ENCODE measurements at places on chromosomes 3 and 15.

DNA sequence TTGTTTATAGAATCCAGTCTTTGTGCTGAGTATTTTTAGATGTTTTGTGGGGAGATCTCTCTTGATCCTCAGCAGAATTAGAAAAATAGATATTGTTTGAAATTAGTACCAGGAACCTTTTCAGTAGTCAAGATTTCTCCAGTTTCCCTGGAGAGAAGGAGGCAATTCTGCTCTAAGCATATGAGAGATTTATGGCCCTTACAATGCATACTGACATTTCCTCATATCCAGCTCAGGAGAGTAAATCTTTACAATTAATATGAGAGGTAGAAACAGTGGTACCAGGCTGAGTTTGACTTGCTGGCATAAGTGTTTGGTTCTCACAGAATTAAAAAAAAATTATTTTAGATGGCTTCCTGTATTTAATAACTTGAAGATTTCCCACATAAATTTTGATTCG is 239.1 kb upstream of the SGO1 start:
- DNase-seq = no peak

DNA sequence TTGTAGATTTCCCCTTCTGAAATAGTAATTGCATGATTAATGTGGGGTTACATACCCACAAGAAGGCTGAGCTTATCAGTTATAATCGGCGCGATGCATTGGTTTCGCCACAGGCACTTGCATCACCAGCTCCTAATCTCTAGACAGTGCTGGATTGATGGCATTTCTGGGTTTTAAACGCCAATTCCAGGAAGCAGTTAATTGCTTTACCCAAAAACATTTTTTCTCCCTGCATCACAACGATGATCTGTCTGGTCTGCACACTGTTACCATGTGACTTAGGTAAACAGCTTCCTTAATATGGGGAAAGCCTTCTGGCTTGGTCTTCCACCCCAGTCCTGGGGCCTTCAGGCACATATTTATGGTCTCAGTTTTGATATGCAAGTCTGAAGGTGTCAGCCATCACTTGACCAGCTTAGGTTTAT is 70.0 kb upstream of the HEG1 start:
- DNase-seq = no peak

DNA sequence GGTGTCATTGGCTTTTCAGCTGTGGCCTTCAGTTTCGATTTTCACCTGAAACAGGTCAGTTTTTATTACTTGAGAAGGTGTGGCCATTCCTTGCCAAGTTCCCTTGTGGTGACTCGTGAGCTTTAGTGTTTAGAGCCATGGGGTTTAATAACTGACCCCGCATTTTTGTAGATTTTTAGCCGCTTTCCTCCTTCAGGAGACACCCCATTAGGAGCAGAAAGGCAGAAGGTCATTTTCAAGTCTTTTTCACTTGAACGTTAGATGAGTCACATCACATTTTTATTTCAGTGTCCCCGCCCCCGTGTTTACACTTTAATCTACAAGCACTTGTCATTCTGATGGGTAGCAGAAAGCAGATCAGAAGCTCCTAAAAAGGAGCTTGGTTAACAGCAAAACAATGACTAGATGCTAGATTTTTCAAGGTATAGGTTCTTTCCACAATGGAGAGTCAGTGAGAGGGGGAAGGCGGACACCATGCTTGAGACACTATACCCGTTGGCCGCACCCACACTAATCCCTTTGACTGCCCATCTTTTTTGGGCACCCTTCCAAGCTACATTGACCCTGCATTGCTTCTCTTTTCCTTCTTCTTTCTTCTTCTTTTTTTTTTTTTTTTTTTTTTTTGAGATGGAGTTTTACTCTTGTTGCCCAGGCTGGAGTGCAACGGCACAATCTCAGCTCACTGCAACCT is 132.7 kb downstream of the GHSR start:
- DNase-seq = no peak

GRCh38 chr3:128423525-128424147 is 43.1 kb downstream of the DNAJB8 start:
- no peak for DNase-seq

GRCh38 chr3:66432041-66432766 is 68.6 kb downstream of the LRIG1 start:
- no peak for DNase-seq

- DNase-seq = no peak
These were observed 85.9 kb upstream of the IL12A start for GRCh38 chr3:159902546-159903314.

DNA sequence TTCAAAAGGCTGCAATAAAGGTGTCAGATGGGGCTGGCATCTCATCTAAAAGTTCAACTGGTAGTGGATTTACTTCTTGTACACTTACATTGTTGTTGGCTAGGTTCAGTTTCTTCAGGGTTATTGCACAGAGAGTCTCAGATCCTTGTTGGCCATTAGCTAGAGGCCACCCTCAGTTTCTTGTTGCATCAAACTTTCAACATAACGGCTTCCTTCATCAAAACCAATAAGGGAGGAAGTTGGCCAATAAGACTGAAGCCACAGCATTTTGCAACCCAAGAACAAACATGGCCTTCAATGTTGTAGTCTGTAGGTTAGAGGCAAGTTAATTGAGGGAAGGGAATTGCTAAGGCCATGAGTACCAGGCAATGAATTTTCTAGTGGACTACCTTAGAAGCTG is 218.0 kb downstream of the ZBBX start:
- no peak for DNase-seq

- no peak for DNase-seq
These were observed 118.3 kb upstream of the GALNT15 start for GRCh38 chr3:16056217-16056616.

- DNase-seq = no peak
These were observed 131.1 kb downstream of the ROBO2 start for GRCh38 chr3:77171026-77171425.

DNA sequence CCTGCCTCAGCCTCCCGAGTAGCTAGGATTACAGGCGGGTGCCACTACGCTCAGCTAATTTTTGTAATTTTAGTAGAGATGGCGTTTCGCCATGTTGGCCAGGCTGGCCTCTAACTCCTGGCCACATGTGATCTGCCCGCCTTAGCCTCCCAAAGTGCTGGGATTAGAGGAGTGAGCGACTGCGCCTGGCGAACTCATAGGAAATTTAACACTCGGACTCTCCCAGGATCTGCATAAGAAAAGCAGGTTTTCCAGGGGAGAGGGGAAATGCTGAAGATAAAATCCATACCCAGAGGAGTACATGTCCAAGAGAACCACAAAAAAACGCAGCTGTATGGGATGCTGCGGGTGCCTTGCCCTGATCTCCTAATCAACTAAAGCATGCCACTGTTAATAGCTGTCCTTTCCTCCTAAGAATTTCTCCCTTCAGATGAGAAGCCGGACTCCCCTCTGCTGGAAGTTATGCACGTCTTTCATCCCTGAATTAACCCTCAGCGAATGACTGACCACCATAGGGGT is 25.3 kb upstream of the TGFBR2 start:
- DNase-seq = no peak

DNA sequence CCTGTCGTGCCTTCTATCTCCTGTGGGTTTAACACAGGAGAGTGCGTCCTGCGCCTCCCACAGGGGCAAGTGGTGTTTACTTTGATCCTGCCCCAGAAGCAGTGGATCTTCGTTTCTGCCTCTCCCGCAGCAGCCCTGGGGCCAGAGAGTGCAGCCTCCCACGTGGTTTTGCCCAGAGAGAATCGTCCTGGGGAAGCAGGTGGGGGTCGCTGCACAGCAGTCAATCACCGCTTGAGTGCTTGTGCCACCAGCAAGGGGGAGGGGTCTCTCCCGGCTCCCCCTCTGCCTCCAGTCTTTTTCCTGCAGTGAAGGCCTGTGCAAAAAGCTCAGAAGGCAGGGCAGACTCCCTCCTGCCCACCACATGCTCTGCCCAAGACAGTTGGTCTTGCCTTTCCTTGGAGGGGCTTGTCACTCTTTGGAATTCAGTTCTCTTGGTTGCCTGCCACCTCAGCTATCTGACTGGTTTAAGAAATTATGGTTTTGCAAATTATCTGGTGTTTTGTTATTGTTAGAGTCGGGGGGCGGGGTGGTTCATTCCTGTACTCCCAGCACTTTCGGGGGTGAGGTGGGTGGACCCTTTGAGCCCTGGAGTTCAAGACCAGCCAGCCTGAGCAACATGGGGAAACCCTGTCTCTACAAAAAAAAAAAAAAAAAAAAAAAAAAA is 26.9 kb downstream of the STOML1 start:
- peak; percentile 16 for DNase-seq

- no peak for DNase-seq
These were observed 128.5 kb upstream of the GAP43 start for GRCh38 chr3:115494826-115495225.

- DNase-seq = no peak
These were observed 23.8 kb downstream of the PLA2G4E start for GRCh38 chr15:41996921-41997592.

DNA sequence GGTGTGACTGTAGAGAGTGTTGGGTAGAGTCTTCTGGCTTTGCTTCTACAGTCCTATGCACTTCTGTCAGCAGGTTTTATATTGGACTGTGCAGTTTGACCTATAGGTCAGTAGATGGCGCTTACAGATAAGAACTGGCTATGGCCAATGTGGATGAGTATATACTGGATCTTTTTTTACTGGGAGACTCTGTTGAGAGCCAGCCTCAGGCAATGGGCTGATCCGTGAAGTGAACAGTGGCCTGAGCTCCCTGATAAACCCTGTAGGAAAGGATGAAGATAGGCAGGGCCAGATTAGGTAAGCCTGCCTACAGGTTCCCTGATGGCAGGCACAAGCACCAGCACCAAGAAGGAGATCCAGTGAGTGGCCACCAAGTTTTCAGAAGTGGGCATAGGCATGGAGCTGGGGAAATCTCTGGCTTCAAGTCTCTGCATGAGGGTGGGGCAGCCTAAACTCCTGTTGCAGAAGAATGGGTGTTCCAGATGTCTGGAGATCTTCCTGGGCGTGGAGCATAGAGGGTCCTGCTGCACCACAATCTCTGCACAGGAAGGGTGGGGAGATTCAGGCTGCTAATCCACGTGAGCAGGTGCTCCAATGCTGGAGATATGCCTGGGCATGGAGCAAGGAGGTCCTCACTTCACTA is 326.0 kb upstream of the SGO1 start:
- DNase-seq = no peak

DNA sequence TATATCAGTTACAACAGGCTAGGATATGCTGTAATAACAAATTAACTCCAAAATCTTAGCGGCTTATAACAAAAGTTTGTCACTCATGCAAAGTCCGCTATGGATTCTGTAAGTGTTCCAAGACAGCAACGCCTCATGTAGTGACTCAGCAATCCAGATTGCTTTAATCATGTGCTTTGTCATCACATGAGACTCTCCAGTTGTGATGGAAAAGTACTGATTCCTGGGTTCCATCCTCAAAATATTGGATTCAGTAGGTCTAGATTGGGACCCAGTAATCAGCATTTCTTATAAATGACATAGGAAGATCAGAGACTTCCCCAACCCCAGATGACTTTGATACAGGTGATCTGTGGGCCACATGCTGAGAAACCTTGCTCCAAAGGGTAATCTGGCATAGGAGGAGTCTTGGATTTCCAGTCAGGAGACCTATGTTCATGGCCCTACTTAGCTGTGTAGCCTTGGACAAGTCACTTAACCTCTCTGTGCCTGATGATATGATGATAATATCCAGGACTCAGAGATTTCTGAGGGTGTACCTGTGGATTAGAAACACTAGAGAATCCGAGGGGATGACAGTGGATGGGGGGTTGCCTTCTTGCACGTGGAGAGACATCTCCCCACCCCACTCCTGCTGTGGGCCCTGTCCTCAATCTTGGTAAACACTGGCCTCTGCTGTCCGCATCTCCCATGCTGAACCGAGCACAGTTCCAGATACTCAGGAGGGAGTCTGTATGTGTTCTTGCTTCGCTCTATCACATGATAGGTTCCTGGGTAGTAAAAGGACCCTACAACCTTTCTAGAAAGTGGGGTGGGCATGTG is 65.5 kb downstream of the CORO2B start:
- no peak for DNase-seq

DNA sequence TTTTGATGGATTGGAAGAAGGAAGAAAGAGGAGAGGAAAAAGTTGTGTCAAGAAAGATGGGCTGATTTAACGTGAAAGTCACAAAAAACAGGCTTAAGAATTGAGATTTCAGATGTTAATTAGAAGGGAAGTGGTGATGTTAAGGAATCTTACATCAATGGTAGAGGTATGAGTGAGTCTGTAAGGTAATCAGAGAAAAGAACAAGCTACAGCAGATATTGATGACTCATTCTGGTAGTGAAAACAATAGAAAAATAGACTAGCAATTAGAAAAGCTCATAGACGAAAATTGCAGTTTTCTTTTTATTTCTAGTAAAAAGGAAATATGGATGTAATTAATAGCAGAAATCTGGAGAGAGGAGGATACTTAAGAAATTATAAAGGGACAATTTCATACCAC is 559.6 kb downstream of the MCTP2 start:
- DNase-seq = no peak

- no peak for DNase-seq
These were observed 262.5 kb upstream of the LMCD1 start for GRCh38 chr3:8239095-8239494.

DNA sequence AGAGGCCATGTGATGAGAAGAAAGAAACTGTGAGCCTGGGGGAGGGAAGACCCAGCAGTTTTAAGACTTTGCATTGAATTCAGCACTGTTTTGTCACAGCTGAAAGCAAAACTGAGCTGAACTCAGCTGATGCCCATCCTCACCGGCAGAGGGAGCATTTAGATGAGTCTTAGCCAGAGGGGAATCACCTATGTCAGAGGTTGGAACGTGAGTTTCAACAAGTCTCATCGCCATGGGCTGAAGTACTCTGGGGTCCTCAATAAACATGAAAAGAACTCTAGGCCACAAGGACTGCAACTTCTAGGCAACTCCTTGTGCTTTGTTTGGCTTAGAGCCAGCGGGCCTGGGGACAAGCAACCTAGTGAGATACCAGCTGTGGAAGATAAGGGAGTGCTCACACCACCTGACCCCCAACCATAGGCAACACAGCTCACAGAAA is 324.5 kb downstream of the TBL1XR1 start:
- no peak for DNase-seq

DNA sequence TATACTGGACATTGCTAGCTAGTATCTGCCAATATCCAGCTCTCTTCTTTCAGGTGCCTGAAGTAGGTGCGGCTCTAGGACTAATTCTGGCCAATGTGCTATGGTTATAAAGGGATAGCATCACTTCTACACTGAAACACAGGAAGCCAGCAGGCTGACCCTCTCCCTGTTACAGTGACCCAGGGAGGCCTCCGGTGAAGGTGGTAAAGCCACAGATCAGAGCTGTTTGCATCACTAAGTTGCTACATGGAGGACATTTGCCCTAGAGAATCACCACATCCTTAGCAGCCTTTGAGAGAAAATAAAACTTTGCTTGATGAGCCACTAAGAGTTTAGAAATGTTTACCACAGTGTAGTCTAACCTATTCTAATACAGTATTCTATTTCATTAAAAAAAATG is 161.4 kb downstream of the CHST2 start:
- DNase-seq = no peak

DNA sequence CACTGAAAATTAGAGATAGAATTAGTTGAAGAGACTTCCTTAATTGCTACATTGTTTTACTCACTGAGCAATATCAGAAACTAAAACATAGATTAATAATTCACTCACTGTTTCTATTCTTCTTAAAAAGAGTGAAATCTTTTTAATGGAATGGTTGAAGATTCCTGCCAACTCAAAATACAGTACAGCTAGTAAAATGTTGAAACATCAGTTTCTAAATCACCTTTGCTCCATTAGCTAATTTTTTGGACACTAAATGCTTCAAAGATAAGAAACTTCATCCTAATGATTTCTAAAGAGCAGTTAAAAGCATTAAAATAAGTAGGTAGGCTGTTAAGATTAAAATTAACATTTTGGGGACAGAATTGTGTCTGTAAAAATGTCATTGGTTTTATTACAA is 10.5 kb upstream of the NIT2 start:
- DNase-seq = no peak

- no peak for DNase-seq
These were observed 55.9 kb downstream of the ARHGAP31 start for GRCh38 chr3:119350114-119350513.

GRCh38 chr3:111691293-111691909 is 96.3 kb upstream of the ZBED2 start:
- no peak for DNase-seq

All from activated CD4-positive, alpha-beta T cell treated with anti-CD3 and anti-CD28 coated beads, Interleukin-2, amount 50 U/mL, for 24 hours (primary cell).